Vein endothelial cell (primary cell): ENCODE measurements at places on chromosomes 1 and 21. TPM values are rescaled to one million over a fixed set of nuclear protein-coding genes. Genes with fewer than 3 reads are reported as not detected.

Gene VSIG8
- not detected in 2 replicates for total RNA-seq

Gene CYP2J2
- under 0.01 and 0.19 TPM in 2 replicates for total RNA-seq

Gene OPTC
- not detected in 2 replicates for total RNA-seq

Gene JAM2
- 0.33 and 1.8 TPM in 2 replicates for total RNA-seq

Gene OR2G6
- not detected in 2 replicates for total RNA-seq

Gene CLCA4
- total RNA-seq: not detected in 2 replicates

Gene EXTL2
- total RNA-seq: 25.8 and 31.0 TPM in 2 replicates

Gene FCRL4
- total RNA-seq: under 0.01 TPM in 1 of 2 replicates, not detected in the other

Gene RPTN
- total RNA-seq: not detected in 2 replicates

Gene E2F2
- total RNA-seq: 1.9 and 2.6 TPM in 2 replicates

Gene S100A8
- not detected in 2 replicates for total RNA-seq

Gene CCDC185
- not detected in 2 replicates for total RNA-seq
